Natural killer cell (primary cell): ENCODE measurements at places on chromosomes 4 and X.

- DNase-seq: no peak
- peaks cover 4% of the 10 kb centered on the region for H3K27me3 ChIP-seq
- no peaks in the 10 kb centered on the region for H3K36me3 ChIP-seq
- no peak overlapping the region for H3K27ac ChIP-seq
Measured at GRCh38 chr4:112038861-112039260, 106.4 kb upstream of the FAM241A start.

DNA sequence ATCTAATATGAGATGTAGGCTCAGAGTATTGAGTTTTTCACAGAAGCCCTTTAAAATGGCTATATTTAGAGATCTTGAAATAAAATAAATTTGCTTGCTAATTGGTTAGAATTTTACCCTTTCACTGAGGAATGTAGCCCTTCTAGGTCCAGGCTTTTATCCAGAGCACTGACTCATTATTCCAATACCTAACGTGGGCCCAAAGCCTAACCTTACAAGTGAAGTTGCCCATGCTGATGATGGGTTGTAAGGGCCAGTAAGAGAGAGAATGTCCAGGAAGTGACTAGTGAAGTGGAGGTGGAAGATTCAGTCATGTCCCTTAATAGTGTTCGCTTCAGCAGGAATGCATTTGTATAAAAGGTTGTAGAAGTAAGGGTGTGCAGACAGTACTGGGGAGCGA lies 155.9 kb downstream of the STIM2 start:
- H3K27me3 ChIP-seq: no peaks in the 10 kb centered on the region
- peaks cover 39% of the 10 kb centered on the region for H3K36me3 ChIP-seq
- H3K27ac ChIP-seq: no peak overlapping the region
- H3K4me1 ChIP-seq: peaks cover 10% of the 10 kb centered on the region
- no peak overlapping the region for H3K4me3 ChIP-seq

GRCh38 chrX:127085939-127086338 lies 266.4 kb downstream of the PRR32 start:
- no peaks in the 10 kb centered on the region for H3K4me1 ChIP-seq
- H3K27ac ChIP-seq: no peak overlapping the region
- no peaks in the 10 kb centered on the region for H3K27me3 ChIP-seq
- H3K36me3 ChIP-seq: no peaks in the 10 kb centered on the region

- no peaks in the 10 kb centered on the region for H3K27me3 ChIP-seq
- no peak for DNase-seq
- no peak overlapping the region for H3K4me3 ChIP-seq
- H3K36me3 ChIP-seq: no peaks in the 10 kb centered on the region
- H3K4me1 ChIP-seq: no peaks in the 10 kb centered on the region
Measured at GRCh38 chr4:112857461-112857860, 192.0 kb upstream of the ANK2 start.

GRCh38 chr4:176833400-176834175 lies 40.9 kb upstream of the VEGFC start:
- H3K36me3 ChIP-seq: no peaks in the 10 kb centered on the region
- H3K27me3 ChIP-seq: no peaks in the 10 kb centered on the region
- H3K4me3 ChIP-seq: no peak overlapping the region
- DNase-seq: no peak
- no peaks in the 10 kb centered on the region for H3K4me1 ChIP-seq
- H3K27ac ChIP-seq: no peak overlapping the region

- H3K27me3 ChIP-seq: peaks cover 2% of the 10 kb centered on the region
- H3K4me3 ChIP-seq: no peak overlapping the region
- no peaks in the 10 kb centered on the region for H3K4me1 ChIP-seq
- H3K27ac ChIP-seq: no peak overlapping the region
Measured at GRCh38 chr4:52780206-52780605, 29.0 kb upstream of the ERVMER34-1 start.

DNA sequence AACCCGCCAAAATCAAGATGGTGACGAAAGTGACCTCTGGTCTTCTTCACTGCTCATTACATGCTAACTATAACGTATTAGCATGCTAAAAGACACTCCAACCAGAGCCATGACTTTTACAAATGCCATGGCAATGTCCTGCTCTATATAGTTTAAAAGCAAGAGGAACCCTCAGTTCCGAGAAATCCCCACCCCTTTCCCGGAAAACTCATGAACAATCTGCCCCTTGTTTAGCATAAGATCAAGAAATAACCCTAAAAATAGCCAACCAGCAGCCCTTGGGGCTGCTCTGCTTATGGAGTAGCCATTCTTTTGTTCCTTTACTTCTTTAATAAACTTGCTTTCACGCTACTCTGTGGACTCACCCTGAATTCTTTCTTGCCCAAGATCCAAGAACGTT lies 463.5 kb upstream of the FAM241A start:
- no peaks in the 10 kb centered on the region for H3K4me1 ChIP-seq
- no peaks in the 10 kb centered on the region for H3K27me3 ChIP-seq
- DNase-seq: no peak
- H3K27ac ChIP-seq: no peak overlapping the region

GRCh38 chrX:100404851-100405250 lies 5.2 kb downstream of the PCDH19 start:
- H3K4me3 ChIP-seq: no peak overlapping the region
- DNase-seq: no peak
- H3K27ac ChIP-seq: no peak overlapping the region
- H3K36me3 ChIP-seq: no peaks in the 10 kb centered on the region
- peaks cover 8% of the 10 kb centered on the region for H3K27me3 ChIP-seq
- peaks cover 6% of the 10 kb centered on the region for H3K4me1 ChIP-seq

DNA sequence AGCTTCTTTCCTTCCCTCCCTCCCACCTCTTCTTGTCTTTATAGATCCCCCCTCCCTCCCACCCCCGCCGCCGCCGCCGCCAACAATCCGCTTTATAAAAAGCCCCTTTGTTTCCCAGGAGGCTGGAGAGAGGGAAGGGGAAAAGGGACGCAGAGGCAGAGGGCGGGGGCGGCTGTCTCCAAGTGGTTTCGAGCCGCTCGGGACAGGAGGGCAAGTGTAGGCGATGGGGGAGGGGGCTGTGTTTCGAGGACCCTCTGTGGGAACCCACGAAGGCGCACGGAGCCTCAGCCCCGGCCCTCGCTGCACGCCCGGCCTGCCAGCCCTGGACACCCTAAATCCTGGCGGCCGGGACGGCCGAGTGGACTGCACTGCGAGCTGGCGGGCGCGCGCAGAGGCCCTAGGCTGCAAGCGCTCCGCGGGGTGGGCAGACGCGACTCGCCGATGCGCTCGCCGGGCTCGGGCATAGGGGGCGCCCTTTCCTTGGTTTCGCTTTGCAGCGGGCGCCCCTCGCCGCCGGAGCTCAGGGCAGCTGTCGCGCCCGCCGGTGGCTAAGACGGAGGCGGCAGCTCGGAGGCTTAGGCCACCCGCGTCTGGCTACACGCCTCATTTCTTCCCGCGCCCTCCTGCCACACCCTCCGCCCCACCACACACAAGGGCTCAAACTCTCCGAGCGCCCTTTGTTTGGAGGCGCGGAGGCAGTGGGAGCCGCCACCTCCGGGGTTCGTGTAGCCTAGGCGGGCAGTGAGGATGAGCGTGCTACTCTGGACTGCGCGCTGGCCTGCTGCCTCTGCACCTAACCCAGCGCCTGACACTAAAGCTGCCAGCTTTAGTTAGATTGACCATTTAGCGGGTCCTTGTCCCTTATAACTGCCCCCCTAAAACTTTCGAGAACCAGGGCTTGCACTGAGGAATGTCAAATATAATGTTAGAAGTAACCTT lies 2.2 kb downstream of the MAMLD1 start:
- peaks cover 47% of the 10 kb centered on the region for H3K4me1 ChIP-seq
- no peaks in the 10 kb centered on the region for H3K36me3 ChIP-seq
- no peak overlapping the region for H3K27ac ChIP-seq

GRCh38 chr4:52329894-52330293 lies 278.8 kb downstream of the SPATA18 start:
- no peak overlapping the region for H3K27ac ChIP-seq
- no peaks in the 10 kb centered on the region for H3K36me3 ChIP-seq
- no peak overlapping the region for H3K4me3 ChIP-seq
- no peaks in the 10 kb centered on the region for H3K27me3 ChIP-seq
- H3K4me1 ChIP-seq: no peaks in the 10 kb centered on the region

DNA sequence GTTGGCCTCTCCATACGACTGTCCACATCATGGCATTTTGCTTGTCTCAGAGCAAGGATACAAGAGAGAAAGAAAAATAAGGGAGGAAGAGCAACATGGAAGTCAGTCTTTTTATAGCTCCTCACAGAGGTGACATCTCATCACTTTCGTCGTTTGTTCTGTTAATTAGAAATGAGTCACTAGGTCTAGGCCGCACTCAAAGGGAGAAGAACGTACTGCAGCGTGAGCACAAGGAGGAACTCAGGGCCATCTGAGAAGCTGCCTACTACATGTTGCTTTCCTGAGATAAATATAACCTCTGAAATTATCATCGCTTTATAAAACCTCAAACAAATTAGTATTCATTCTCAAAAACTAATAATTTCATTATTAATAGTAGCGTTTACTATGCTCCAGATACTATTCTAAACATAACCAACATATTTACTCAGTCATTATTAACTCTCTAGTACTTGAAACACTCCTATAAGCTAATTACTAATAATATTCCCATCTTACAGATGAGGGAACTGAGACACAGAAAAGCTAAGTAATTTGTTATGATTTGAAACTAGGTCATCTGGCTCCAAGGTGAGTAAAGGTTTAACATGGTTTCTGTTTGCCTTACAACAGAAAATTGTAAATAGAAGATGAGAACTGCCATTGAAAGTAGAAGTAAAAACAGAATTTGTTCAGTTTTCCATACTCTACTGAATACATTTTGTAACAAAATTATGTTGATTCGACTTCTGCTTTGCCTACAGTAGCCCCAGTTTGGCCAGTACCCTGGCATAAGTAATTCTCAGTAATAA lies 213.2 kb upstream of the UGT8 start:
- no peaks in the 10 kb centered on the region for H3K27me3 ChIP-seq
- no peak overlapping the region for H3K4me3 ChIP-seq
- H3K36me3 ChIP-seq: no peaks in the 10 kb centered on the region
- no peak overlapping the region for H3K27ac ChIP-seq

GRCh38 chr4:52852041-52852440 lies 10.1 kb upstream of the RASL11B start:
- no peaks in the 10 kb centered on the region for H3K27me3 ChIP-seq
- DNase-seq: no peak
- H3K27ac ChIP-seq: no peak overlapping the region
- no peaks in the 10 kb centered on the region for H3K4me1 ChIP-seq
- no peaks in the 10 kb centered on the region for H3K36me3 ChIP-seq
- no peak overlapping the region for H3K4me3 ChIP-seq

GRCh38 chr4:88623097-88623496 lies 30.8 kb downstream of the HERC3 start:
- no peak overlapping the region for H3K4me3 ChIP-seq
- no peaks in the 10 kb centered on the region for H3K4me1 ChIP-seq
- no peaks in the 10 kb centered on the region for H3K27me3 ChIP-seq
- no peak overlapping the region for H3K27ac ChIP-seq

DNA sequence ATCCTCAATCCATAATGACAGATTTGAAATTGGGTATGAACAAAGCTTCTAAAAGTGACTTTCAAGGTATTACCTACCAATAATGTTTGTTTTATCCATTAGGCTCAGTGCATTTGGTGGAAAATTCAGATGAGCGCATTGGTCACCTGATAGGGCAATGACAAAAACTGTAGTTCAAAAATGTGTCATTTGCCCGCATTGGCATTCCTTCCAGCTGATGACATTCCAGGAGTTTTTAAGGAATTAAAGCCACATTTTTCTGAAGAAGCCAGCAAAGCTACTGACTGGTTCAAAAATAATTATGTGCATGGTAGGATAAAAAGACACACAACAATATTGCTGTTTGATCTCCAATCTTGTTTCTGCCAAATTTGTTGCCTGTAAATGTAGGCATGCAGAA lies 473.4 kb upstream of the CPEB2 start:
- H3K4me3 ChIP-seq: no peak overlapping the region
- H3K27me3 ChIP-seq: no peaks in the 10 kb centered on the region
- H3K27ac ChIP-seq: no peak overlapping the region
- no peaks in the 10 kb centered on the region for H3K36me3 ChIP-seq

GRCh38 chrX:70481471-70482270 lies 37.0 kb downstream of the DLG3 start:
- no peaks in the 10 kb centered on the region for H3K27me3 ChIP-seq
- no peak overlapping the region for H3K27ac ChIP-seq
- H3K4me1 ChIP-seq: no peaks in the 10 kb centered on the region
- peaks cover 7% of the 10 kb centered on the region for H3K36me3 ChIP-seq
